ENCODE measurements at places on chromosomes 6 and 20. TPM values are rescaled to one million over a fixed set of nuclear protein-coding genes. Genes with fewer than 3 reads are reported as not detected.

MICA gene
- total RNA-seq = 4.3 TPM

HLA-DRB5 gene
- not detected for total RNA-seq

GRCh38 chr20:5008759-5009158 is 7.4 kb upstream of the SLC23A2 start:
- no peak for DNase-seq

MEI4 gene
- total RNA-seq = not detected

EEF1A2 gene
- total RNA-seq = 1,736 TPM

Data from gastrocnemius medialis (tissue), 4 donors.